Effector memory CD4-positive, alpha-beta T cell (primary cell): ENCODE measurements at places on chromosomes 12 and 14.

DNA sequence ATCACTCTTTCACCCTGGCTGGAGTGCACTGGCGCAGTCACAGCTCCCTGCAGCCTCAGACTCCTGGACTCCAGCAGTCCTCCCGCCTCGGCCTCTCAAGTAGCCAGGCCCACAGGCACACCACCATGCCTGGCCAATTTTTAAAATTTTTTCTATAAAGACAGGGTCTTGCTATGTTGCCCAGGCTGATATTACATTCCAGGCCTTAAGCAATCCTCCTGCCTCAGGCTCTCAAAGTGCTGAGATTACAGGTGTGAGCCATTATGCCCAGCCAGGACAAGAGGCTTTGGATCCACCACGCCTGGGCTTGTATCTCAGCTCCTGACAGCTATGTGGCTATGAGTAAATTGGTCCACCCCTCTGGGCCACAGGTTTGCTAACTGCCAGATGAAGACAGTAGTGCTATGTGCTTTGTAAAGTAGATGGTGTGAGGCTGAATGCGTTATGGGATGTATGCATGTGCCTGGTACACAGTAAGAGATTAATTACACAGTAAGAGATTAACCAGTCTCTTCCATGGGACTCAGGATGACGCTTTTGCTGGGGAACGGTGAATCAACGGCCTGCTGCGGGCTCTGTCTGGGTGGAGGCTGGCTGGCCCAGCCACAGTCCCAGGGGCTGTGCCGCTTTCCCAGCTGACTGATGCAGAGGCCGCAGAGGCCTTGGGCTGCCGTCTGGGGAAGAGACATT, 53.3 kb upstream of the NCOR2 start:
- no peak for DNase-seq
- no peaks in the 10 kb centered on the region for H3K4me1 ChIP-seq
- no peak overlapping the region for H3K4me3 ChIP-seq
- no peaks in the 10 kb centered on the region for H3K27me3 ChIP-seq
- no peak overlapping the region for H3K27ac ChIP-seq

GRCh38 chr12:65209655-65210043, 40.3 kb downstream of the LEMD3 start:
- H3K36me3 ChIP-seq, result no peaks in the 10 kb centered on the region
- no peak overlapping the region for H3K27ac ChIP-seq
- no peaks in the 10 kb centered on the region for H3K27me3 ChIP-seq
- no peak for DNase-seq

- no peaks in the 10 kb centered on the region for H3K4me1 ChIP-seq
- no peak overlapping the region for H3K27ac ChIP-seq
- H3K27me3 ChIP-seq, result no peaks in the 10 kb centered on the region
Measured at GRCh38 chr12:121366063-121366459, 13.8 kb upstream of the ANAPC5 start.

DNA sequence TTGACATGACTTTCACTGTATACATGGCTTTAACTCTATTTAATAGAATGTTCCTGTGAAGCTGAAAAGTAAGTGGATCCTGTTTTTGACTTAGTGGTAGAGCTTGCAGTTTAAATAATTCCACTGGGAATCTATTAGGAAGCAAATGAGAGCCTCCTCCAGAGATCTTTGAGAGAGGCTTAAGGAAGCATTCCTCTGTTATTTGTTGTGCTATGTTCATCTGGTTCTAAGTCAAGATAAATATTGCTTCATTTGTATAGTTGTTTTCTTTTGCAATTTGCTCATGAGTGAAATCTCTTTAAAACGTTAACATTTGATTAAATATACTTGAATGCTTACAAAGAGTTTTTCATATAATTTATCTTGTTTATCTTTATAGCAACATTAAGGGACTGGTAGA, 70.4 kb downstream of the TMTC2 start:
- no peak overlapping the region for H3K27ac ChIP-seq
- H3K4me3 ChIP-seq, result no peak overlapping the region
- no peaks in the 10 kb centered on the region for H3K4me1 ChIP-seq
- no peaks in the 10 kb centered on the region for H3K36me3 ChIP-seq
